ENCODE measurements at places on chromosomes 6 and 20. TPM values are rescaled to one million over a fixed set of nuclear protein-coding genes. Genes with fewer than 3 reads are reported as not detected.

DNA sequence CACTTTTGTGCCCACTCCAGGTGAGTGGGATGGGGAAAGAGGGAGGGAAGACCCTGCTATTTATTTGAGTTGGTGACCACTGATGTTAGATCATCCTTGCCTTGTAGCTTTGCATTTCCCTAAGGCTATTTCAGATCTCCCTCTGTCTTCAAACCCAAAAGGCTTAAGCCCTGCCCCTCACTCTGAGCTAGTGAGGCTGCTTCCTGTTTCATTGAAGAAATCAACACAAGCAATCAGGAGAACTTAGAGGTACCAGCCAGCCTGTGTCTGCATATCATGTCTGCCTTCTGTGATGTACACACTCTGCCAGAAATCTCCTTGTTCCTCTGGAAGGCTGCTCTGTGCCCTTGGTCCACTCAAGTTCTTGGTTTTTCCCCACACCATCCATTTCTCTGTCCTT is 135.3 kb downstream of the ARID1B start:
- DNase-seq: no peak

DNA sequence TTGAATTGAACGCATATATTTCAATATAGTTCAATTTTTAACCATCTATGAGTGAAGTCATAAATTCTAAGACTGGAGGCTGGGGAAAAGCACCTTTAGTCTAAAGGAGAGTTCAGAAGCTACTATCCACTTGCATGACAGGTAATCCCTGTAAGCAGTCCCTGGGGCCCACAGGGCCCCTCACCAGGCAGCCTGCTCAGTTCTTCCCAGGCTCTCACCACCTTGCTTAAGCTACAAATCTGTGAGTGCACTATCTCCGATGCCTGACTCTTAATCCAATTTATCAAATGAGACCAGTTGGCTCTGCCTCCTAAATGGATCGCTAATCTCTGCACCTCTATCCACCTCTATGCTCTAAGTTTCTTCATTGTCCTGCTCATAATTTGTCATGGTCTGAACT is 413.8 kb downstream of the PTPRT start:
- DNase-seq: no peak

GRCh38 chr20:8464368-8464767 is 332.3 kb downstream of the PLCB1 start:
- DNase-seq: no peak

DNA sequence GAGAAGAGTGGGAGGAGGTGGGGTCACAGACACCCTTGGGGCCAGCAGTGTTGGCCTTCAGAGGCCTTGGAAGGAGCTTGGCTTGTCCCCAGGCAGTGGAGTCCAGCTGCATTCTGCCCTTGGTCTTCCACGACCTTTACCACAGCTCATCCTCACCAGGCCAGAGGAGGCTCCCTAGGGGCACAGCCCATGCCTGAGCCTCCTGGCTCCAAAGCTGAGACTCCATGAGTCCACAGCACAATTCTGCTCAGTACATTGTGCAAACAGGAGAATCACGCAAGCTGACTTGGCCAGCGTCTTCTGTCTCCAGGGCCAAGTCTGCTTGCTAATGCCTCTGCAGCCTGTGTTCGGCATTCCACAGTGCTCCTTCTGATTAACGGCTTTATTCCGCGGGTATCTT is 337.2 kb downstream of the SMOC2 start:
- no peak for DNase-seq

DNA sequence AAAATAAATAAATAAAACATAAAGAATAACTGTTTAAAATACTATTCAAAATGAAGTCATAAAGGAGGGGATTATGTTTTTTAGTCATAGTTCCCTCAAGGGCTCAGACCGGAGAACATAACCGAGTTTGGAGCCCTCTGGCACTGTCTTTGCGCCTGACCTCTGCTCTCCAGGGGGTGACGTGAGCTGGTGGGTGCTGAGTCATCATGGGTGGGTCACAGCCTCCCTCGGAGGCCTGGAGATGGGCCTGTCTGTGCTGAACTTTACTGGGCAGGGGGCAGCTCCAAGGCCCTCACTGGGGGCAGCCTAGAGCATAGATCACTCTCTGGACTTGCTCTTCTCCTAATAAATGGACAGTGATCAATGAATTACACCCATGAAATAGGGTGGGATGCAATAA is 3.1 kb upstream of the MAVS start:
- DNase-seq: peak; percentile 83

DNA sequence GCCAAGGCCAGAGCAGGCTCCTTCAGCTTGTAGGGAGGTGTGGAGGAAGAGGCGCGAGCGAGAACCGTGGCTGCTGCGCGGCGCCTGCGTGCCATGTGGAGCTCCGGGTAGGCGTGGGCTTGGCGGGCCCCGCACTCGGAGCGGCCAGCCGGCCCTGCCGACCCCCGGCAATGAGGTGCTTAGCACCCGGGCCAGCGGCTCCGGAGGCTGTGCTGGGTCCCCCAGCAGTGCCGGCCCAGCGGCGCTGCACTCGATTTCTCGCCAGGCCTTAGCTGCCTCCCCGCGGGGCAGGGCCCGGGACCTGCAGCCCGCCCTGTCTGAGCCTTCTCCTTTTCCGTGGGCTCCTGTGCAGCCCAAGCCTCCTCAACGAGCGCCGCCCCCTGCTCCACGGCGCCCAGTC is 32.9 kb upstream of the SIRT5 start:
- DNase-seq: no peak

- DNase-seq: peak; percentile 55
These were observed 19.1 kb downstream of the SPATA2 start for GRCh38 chr20:49896204-49896603.

DNA sequence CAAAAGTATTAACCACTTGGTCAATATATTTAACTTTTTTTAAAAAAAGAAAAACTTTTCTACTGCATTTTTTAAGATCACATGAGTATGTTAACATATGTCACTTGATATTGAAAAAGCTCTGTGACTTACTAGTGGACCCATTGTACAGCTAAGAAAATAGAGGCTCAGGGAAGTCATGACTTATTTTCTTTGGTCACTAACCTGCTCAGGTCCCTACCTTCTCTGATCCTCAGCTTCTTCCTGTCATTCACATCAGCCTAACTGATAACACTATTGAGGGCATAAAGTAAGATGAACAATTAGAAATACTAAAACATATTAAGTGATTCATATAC is 19.8 kb downstream of the AGPAT4 start:
- no peak for DNase-seq

- no peak for DNase-seq
These were observed 688.6 kb upstream of the CITED2 start for GRCh38 chr6:140063021-140063399.

DNA sequence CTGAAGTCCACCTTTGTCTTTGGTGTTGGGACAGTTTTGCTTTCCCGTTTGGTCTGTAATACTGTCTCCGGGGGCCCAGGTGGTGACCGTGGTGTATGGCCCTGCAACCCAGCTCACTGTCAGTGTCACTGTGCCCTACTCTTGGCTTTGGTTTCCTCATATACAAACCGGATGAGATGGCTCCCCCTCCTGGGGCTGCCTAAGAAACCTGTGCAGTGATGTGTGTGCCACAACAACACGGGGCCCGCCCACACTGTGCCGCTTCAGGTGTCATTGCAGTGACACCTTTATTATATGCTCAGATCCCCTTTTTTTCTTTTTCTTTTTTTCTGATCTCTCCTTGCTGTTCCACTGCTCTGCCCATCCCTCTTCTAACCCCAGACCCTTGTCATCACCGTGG is 73.9 kb downstream of the RAMACL start:
- DNase-seq: no peak

GRCh38 chr20:51447097-51447764 is 95.3 kb downstream of the NFATC2 start:
- peak; percentile 90 for DNase-seq

DNA sequence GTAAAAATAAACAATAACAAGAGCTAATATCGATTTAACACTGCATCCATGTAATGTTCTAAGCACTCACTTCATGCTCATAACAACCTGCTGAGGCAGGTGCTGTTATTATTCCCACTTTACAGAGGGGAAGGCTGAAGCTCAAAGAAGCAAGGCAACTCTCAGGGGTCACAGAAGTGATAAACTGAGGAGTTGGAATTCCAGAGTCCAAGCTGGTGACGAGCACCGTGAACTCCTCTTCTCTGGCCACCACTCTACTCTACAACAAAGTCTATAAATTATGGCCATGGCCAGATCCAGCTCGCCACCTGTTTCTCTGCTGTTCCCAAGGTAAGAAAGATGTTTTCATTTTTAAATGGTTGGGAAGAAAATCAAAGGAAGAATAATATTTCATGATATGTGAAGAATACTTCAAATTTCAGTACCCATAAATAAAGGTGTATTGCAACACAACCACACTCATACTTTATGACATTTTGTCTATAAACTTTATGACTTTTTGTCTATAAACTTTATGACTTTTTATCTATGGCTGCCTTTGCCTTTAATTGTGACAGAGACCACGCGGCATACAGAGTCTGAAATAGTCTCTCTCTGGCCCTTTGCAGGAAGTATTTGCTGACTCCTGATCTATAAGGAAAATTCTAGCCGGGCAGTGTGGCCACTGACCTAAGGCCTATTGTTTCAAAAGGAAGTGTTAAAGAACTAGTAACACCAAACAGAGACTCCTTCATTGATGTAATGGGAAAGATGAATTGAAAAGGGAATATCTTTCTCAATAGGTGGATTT is 113.2 kb upstream of the KCNG1 start:
- peak; percentile 11 for DNase-seq

GRCh38 chr6:36432151-36432671 is 10.4 kb downstream of the PXT1 start:
- DNase-seq: peak; percentile 31

DNA sequence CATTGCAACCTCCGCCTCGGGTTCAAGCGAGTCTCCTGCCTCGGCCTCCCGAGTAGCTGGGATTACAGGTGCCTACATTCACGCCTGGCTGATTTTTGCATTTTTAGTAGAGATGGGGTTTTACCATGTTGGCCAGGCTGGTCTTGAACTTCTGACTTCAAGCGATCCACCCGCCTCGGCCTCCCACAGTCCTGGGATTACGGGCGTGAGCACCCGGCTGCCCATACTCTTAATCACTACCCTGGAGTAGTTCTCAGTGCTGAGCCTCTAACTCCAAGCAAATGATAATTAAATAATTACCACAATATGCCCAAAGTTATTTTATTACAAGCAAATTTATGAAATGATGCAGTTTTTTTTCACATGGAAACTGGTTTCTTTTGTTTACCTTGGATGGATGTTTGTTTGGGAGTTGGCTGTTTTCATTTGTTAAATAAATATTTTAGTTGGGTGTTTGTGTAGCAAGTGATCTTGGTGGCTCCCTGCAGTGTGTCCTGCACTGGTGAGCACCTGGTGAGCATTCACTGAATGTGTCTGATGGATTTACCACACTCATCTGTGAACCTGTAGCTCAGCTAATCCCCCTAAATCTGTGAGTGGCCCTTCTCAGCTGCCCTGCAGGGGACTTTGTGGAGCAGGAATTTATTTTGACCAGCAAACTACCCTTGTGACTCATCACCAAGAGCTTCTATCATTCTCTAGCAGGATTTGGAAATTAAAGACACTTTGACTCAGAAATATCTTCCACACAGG is 36.9 kb downstream of the UTRN start:
- DNase-seq: peak; percentile 65

- no peak for DNase-seq
These were observed 57.3 kb upstream of the THBS2 start for GRCh38 chr6:169310983-169311382.

GRCh38 chr6:19159089-19159488 is 678.1 kb upstream of the ID4 start:
- peak; percentile 41 for DNase-seq

- peak; percentile 15 for DNase-seq
These were observed 51.5 kb upstream of the ADTRP start for GRCh38 chr6:11830105-11830504.

- no peak for DNase-seq
These were observed 55.8 kb upstream of the TFAP2D start for GRCh38 chr6:50657513-50657912.

DNA sequence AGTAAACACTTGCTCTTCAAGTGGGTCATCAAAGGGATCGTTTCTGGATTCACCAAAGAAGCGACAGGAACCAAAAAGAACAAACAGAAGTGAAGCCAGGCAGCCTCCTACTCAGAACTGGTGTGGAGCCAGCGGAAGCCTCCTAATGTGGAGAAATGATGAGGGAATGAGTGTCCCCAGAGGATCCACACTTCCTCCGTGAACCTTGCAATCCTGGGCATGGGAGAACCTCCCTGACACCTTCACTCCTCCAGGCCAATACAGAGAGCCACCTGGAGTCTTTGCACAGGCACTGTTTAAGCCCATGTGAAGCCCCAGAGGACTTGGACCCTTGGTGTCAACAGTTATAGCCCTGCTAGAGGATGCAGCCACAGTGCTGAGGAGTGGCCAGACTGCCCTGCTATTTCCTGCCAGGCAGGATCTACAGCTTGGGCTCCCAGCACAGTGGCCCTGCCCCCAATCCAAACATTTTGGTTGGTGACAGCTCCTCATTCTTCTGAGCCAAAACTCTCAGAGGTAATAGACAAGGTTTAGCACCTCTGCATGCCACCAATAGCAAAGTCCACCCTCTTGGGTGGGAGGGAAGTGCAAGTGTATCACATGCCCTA is 23.2 kb upstream of the SERINC1 start:
- no peak for DNase-seq

GRCh38 chr20:19824861-19825260 is 66.8 kb downstream of the RIN2 start:
- no peak for DNase-seq

- DNase-seq: peak; percentile 33
These were observed 236.0 kb downstream of the ADGRG6 start for GRCh38 chr6:142537612-142538478.

DNA sequence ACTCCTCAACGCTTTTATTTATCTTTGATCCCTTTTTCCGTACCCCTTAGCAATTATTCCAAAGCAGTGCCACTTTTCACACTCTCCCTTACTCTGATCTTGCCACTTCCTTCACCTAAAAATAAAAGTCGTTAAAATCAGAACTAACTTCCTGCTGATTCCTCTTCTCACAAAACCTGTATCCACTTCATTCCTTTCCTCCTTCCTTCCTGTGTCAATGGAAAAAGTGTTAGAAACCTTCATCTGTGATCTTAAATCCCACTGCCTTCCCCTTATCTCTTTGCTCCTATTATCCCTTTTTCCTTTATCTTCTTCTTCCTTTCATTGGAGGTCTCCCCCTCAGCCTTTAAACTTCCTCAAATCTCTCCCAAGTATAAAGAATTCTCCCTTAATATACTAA is 49.2 kb downstream of the GOPC start:
- no peak for DNase-seq

- peak; percentile 84 for DNase-seq
These were observed 88.6 kb downstream of the RNF217 start for GRCh38 chr6:125050663-125051318.

SLA2 gene
- total RNA-seq: not detected

TMEM244 gene
- total RNA-seq: not detected

FRK gene
- total RNA-seq: 0.43 TPM

C4A gene
- total RNA-seq: 6.0 TPM

TBC1D32 gene
- 21.2 TPM for total RNA-seq

SLC35D3 gene
- not detected for total RNA-seq

JPH2 gene
- total RNA-seq: 50.5 TPM

RBM12 gene
- 56.1 TPM for total RNA-seq

MOG gene
- total RNA-seq: not detected

PHF10 gene
- total RNA-seq: 17.7 TPM

AIF1 gene
- total RNA-seq: not detected

VSTM2L gene
- 0.32 TPM for total RNA-seq
